ENCODE measurements at places on chromosomes 3 and 15.

DNA sequence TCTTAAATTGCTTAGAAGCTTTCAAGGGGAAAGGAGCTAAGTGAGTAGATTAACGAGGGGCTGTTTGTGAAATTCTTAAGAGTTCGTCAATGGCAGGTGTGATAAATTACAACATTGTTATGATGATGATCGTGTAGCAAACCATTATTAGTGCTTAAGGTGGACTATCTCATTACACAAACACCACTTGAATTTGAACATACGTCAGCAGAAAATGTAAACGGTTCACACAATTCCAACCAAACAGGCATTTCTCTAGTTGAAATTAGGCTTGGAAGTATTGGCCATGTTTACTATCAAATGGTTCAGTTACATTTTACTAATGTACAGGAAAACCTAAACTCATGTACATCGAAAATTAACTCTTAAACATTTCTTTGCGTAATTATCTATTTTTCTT lies 102.8 kb downstream of the PYDC2 start:
- DNase-seq: no peak

GRCh38 chr15:69643476-69643875 lies 190.9 kb downstream of the RPLP1 start:
- no peak for DNase-seq

- DNase-seq: peak; percentile 58
These were observed 37.5 kb downstream of the EHD4 start for GRCh38 chr15:41934843-41935242.

DNA sequence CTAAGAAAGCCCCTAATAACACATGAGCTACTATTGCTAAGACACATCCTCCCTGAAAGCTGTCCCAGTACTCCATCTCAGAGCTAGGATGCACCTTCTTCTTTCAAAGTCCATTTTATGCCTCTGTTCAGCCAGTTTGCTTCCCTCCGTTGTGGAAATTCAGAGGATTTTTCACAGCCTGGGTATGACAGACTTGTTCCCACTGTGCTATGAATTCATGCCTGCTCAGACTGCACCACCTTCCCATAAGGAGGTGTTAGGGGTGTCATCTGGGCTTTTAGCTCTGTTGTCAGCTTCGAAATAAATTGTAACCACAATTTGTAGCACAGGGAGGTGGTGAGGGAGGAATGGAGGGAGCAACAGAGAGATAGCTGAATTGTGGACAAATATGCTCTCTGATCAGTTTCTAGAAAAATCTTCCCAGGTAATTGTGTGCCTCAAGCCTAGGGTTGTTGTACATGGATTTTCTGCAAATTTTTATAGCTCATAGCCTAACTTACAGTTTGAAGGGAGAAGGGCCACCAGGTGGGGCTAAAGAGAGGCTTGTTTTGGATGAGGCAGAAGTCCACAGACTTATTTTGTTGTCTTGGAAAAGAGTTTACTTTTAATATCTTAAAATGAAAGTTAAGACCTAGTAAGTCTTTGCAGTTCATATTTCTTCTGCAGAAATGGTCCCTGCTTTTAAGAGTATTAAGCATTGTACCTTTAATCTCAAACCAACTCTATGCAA lies 462.0 kb downstream of the PDCD6IP start:
- DNase-seq: peak; percentile 17

DNA sequence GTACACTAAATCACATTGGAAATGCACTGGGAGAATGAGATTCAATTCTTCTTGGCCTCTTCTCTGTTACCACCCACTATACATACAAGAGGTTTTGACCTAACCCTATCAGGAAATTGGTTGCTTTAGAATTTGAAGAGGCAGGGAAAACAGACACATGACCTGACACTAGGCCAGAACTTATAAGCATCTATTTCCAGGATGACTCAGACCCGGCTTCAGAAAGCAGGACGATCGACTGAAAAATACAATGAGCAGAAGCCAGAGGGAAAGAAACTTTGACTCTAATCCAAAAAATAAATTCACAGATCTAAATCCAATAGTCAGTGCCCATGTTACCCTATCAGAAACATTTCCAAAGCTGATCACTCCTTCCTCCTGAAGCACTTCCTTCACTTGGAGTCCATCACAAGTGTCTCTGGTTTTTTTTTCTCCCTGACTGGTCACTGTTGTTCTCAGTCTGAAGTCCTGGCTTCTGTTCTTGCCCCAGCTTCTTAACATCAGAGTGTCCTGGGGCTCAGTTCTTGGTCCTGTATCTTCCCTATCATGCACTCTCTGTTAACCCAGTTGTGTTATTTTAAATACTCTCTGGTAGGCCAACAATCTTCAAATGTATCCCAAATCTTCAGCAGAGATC lies 133.6 kb downstream of the P2RY1 start:
- no peak for DNase-seq

- DNase-seq: no peak
These were observed 66.0 kb downstream of the COL8A1 start for GRCh38 chr3:99704417-99704816.

DNA sequence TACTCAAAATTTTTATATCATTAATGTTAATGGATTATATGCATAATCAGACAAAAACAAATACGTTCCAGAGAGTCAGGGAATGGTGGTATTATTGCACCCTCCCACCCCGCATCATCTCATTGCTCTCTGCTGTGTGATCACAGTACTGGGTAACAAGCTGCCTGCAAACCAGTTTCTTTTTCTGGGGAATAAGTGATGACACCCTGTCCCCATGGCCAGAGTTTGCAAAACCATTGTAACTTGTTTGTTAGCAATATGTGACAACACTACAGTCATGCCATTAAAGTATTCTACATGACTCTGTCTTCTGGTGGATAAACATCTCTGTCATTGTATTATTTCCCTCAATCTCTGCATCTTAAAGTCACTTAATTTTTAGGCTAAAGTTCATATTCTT lies 39.5 kb downstream of the ZBTB38 start:
- DNase-seq: no peak

- DNase-seq: no peak
These were observed 1.2 kb downstream of the GABRB3 start for GRCh38 chr15:26771578-26772153.

GRCh38 chr3:161149529-161149928 lies 44.4 kb upstream of the B3GALNT1 start:
- no peak for DNase-seq

DNA sequence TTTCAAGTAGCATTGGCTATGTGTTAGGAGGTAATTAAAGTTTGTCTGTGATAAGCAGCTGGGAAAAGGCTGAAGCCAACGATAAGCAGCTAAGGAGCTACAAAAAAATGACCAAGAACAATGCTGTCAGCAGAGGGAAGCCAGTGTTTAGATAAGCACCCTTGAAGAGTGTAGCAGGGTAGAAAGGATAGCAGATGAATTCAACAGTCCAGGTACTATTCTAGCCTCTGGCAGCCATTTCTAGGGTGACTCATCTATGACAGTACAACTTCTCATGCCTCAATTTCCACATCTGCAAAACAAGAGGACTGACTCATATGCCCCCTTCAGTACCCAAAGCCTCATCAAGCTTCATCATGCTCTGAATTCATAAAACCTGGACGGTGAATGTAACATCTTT lies 617.6 kb upstream of the UBE2E2 start:
- no peak for DNase-seq

All from activated T-cell treated with anti-CD3 and anti-CD28 coated beads for 48 hours (primary cell).